ENCODE measurements at places on chromosomes 12 and 14. TPM values are rescaled to one million over a fixed set of nuclear protein-coding genes. Genes with fewer than 3 reads are reported as not detected.

The TTC9 gene
- total RNA-seq: 3.0 TPM

The DTX1 gene
- total RNA-seq: 0.31 TPM

The KRT85 gene
- not detected for total RNA-seq

The ARHGEF25 gene
- 6.3 TPM for total RNA-seq

The SOX5 gene
- total RNA-seq: not detected

The ADCK1 gene
- total RNA-seq: 5.7 TPM

The TCL1B gene
- total RNA-seq: not detected

The GLI1 gene
- 7.3 TPM for total RNA-seq

The STON2 gene
- total RNA-seq: 0.93 TPM

The WASHC4 gene
- total RNA-seq: 25.2 TPM

The PLEKHG7 gene
- total RNA-seq: not detected

The CLEC14A gene
- not detected for total RNA-seq

The MIPOL1 gene
- 3.3 TPM for total RNA-seq

The TAS2R46 gene
- total RNA-seq: not detected

The DEPDC4 gene
- total RNA-seq: 0.72 TPM

The PLA2G1B gene
- not detected for total RNA-seq
